ENCODE measurements at places on chromosomes 1 and 21.

- DNase-seq, result no peak
These were observed 69.0 kb upstream of the RAVER2 start for GRCh38 chr1:64675718-64676345.

DNA sequence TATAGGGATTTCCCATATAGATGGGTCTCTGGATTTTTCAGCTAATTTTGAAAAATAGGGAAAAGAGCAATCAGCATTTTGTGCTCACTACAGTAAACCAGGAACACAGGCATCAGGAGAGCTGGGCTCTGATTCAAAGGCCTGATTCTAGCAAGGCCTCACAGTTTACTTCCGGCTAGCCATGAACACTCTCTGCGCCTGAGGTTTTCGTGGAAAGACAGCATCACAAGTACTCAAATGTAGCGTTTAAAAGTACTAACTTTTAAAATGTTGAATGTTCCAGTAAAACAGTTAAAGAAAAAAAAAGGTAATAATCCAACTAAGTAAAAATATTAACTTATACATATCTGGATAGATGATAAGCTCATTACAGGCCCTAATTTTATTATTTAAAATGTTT lies 120.6 kb downstream of the SLC45A1 start:
- DNase-seq, result no peak

DNA sequence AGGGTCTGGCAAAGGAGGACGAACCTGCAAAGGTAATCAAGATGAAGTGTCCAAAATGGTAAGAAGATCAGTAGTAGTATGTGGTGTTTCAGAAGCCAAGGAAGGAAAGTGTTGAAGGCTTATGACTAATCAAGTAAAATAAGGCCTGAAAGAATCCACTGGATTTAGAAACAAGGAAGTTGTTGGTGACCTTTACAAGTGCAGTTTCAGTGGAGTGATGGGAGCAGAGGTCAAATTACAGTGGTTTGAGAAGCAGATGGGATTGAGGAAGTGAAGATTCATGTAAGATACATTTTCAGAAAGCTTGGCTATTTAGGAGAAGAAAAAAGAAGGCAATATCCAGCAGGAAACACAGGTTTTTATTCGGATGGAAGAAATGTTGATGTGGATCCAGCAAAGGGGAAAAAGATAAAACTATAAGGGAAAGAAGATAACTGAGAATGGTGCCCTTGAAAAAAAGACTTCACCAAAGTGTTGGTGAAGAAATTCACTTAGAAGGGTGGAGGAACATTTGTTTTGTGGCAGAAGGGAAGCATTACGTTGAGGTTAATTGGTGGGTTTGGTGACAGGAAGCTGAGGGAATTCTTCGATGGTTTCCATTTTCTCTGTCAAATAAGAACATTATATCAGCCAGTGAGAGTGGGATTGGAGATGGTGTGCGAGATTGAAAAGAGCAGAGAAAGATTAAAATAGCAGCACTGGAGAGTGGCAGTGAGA lies 2.1 kb downstream of the ARMH1 start:
- DNase-seq, result no peak

- DNase-seq, result no peak
These were observed 6.9 kb downstream of the CD1B start for GRCh38 chr1:158324395-158324794.

- DNase-seq, result no peak
These were observed 81.8 kb upstream of the WARS2 start for GRCh38 chr1:119222271-119222670.

DNA sequence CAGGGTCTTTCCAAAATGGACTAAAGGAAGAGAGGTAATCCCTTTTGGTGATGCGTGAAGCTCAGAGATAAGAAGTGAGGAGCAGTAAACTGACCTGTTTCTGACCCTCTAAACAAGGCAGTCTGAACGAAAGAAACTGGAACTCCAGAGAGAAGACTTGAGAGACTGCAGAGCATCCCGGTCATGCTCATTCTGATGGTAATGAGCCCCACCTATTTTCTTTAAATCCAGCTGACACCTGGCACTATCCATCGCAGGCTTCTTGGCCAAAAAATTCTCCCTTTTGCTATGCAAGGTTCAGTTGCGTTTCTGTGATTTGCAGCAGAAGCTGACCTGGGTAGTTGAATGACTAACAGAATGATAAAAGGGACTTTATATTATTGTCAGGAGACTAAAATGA lies 105.9 kb upstream of the KCNK2 start:
- no peak for DNase-seq

- DNase-seq, result no peak
These were observed 21.8 kb upstream of the ERRFI1 start for GRCh38 chr1:8047686-8048445.

DNA sequence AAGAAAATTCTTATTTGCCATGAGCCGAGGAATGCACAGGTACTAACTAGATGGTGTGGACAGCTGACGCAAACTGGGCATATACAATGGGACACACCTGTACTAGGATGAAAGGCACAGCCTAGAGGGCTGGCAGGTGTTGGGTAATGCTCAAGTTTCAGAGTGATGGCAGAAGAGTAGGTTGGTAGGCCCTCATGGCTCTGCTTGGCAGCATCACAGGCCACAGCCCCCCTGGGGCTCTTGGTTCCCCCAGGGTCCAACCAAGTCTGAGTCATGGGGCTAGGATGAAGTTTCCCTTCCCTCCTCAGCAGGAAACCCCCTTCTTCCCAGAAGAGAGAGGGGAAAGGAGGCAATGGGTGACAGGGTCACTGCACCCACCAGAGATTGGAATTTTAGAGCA lies 35.2 kb downstream of the SPEN start:
- no peak for DNase-seq

DNA sequence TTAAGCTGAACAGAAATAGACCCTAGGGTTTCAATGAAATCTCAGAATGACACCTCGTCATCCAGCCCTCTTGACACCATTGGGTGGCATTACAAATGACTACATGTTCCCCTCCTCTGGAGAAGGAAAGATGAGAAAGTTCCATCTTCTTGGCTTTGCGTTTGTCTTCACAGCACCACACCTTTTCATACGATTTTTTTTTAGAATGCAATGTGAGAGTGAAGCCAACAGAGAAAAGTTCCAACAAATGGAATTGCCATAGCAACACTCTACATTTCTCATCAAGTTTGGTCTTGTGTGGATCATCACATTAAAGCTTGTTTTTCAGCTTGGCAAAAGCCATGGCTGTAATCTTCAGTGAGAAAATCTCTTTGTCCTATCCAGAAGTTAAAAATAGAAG lies 183.4 kb upstream of the SNX7 start:
- no peak for DNase-seq

- no peak for DNase-seq
These were observed 27.0 kb upstream of the DYRK1A start for GRCh38 chr21:37339552-37339939.

DNA sequence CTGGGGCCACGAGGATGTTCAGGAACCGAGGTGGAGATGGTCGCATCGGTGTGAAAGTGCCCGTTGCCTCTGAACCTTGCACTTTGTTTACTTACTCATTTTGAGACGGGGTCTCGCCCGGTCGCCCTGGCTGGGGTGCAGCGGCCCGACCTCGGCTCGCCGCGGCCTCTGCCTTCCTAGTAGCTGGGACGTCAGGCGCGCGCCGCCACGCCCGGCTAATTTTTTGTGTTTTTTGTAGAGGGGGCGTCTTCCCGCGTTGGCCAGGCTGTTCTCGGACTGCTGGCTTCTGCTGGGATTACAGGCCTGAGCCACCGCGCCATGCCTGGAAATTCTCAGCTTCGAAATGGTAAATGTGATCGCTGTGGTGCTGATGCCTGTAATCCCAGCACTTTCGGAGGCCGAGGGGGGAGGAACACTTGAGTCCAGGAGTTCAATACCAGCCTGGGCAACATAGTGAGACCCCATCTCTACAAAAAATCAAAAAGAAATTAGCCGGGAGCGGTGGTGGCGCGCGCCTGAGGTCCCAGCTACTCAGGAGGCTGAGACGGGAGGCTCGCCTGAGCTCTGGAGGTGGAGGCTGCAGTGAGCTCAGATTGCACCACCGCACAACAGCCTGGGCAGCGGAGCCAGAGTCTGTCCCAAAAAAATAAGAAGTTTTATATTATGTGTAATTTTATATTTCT lies 684 bp upstream of the MRPL20 start:
- DNase-seq, result no peak

GRCh38 chr1:195951313-195951712 lies 656.9 kb downstream of the KCNT2 start:
- no peak for DNase-seq

DNA sequence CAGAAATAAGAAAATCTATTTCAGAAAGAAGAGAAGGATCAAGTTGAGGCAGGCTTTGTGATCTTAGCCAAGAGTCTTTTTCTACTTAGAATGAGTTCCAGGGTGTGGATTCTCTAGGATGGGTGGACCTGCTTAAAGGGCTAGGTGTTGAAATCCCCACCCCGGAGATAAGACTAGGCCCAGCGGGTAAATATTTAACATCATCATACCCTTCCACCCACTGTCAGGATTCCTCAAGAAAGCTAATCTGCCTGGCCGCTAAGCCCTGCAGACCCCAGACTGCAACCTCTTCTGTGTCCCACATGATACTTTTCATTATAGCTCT lies 5.8 kb downstream of the IGSF9 start:
- no peak for DNase-seq

- no peak for DNase-seq
These were observed 13.6 kb downstream of the LHX4 start for GRCh38 chr1:180243517-180244221.

DNA sequence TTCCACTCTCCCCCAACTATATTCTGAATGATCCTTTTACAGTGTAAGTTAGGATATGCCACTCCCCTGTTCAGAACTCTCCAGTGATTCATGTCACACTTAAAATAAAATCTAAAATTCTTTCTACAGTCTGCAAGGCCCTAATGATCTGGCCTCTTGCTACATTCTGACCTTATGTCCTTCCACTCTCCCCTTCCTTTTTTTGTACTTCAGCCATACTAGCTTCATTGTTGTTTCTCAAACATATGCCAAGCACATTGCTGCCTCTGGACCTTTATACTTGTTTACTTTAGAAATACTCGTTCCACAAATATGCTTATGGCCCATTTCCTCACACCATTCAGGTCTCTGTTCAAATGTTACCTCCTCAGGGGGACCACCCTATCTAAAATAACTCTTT lies 14.8 kb upstream of the PSMA5 start:
- DNase-seq, result no peak

GRCh38 chr1:115170961-115171392 lies 81.7 kb upstream of the TSPAN2 start:
- no peak for DNase-seq

- DNase-seq, result no peak
These were observed 27.7 kb upstream of the RAP1A start for GRCh38 chr1:111591937-111592336.

- no peak for DNase-seq
These were observed 181.7 kb downstream of the ROR1 start for GRCh38 chr1:63955370-63956145.

GRCh38 chr1:13588946-13589796 lies 5.5 kb downstream of the PDPN start:
- no peak for DNase-seq

DNA sequence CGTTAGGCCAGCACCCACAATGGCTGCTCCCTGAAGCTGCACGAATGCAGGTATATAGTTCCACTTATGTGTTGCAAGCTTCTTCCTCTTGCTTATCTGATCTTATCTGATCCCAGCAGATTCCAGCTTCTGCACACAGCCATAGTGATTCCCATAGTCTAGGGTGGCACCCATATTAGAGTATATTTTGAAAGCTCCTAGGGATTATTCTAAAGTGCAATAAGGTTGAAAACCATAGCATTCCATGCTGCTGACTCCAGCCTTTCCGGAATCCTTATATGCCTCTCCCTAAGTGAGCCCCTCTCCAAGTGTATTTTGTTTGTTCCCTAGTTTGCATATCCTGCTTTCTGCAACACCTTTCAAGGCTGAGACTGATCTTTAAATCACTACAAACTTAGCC lies 432.0 kb downstream of the SETD4 start:
- no peak for DNase-seq

DNA sequence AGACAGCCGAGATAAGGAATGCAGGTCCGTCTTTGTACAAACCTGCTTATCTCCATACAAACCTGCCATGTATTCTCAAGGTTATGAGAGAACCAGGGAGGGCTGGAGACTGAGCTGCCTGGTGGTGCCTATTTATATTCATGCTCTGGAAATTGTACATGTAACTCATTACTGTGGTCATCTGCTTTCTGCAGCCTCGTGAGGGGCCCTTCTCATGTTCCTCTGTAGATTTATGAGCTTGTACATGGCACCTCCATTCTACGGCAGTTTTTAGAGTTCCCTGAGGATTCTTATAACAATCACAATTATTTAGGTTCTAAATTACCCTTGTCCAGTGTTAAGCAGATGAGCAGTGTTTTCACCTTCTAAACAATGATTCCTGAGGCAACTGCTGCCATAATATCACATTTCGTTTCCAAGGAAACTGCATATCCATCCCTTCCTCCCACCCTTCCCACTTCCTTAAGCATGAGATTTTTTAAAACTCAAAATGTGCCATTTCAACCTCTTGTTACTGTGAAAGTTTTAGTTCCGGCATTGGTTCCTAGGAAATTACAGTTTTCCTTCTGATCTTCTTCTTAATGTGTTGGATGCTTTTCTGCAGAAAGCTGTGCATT lies 112.1 kb downstream of the ST6GALNAC3 start:
- no peak for DNase-seq

DNA sequence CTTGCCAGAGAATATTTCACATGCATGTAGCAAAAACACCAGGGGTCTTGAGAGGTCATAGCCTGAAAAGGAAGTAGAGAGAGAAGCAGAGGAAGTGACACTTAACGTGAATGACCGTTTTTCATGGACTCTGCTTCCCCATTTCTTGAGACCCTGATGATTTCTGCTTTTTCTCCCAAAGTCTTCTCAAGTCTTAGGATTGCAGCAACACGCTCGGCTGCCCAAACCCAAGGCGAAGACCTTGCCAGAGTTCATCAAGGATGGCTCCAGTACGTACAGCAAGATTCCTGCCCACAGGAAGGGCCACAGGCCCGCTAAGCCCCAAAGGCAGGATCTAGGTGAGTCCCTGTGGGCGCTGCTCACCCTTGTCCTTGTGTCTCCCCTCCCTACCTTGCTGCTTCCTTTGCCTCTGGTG lies 12.8 kb downstream of the THEMIS2 start:
- no peak for DNase-seq

DNA sequence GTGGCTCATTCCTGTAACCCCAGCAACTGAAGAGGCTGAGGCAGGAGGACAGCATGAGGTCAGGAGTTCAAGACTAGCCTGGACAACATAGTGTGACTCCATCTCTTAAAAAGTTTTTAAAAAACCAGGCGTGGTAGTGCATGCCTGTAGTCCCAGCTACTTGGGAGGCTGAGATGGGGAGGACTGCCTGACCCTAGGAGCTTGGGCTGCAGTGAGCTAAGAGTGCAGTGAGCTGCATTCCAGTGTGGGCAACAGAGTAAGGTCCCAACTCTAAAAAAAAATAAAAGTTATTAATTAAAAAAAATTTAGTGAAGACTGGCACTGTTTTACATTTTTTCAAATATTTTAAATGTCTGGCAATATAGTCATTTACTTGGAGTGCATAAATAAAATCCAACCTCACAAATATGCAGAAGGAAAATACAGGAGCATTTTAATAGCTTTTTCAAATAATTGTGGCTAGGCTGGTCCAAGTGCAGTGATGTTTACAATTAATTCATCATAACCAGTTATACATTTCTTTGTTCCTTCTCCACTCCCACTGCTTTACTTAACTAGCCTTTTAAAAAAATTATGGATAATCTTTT lies 10.8 kb downstream of the ZBTB8OS start:
- DNase-seq, result no peak
